ENCODE measurements at places on chromosomes 1 and 21. TPM values are rescaled to one million over a fixed set of nuclear protein-coding genes. Genes with fewer than 3 reads are reported as not detected.

SLC30A2 gene
- total RNA-seq: not detected

COL11A1 gene
- 0.10 TPM for total RNA-seq

TCHH gene
- total RNA-seq: 0.06 TPM

ERRFI1 gene
- 116 TPM for total RNA-seq

TMOD4 gene
- not detected for total RNA-seq

AADACL4 gene
- not detected for total RNA-seq

NTRK1 gene
- not detected for total RNA-seq

MSH4 gene
- not detected for total RNA-seq

GSTM1 gene
- total RNA-seq: not detected

ADAM15 gene
- 52.4 TPM for total RNA-seq

FAM3B gene
- total RNA-seq: not detected

LRRC71 gene
- total RNA-seq: not detected

FCMR gene
- total RNA-seq: 1.6 TPM

GJC2 gene
- 0.37 TPM for total RNA-seq

GBP7 gene
- total RNA-seq: not detected

DEPDC1 gene
- 0.81 TPM for total RNA-seq

VCAM1 gene
- 18.8 TPM for total RNA-seq

FAM78B gene
- total RNA-seq: 0.81 TPM

SLC6A9 gene
- total RNA-seq: 4.4 TPM

FAM110D gene
- total RNA-seq: not detected

GNL2 gene
- total RNA-seq: 27.1 TPM

HSPA6 gene
- not detected for total RNA-seq

FMO3 gene
- 7.6 TPM for total RNA-seq

IL20 gene
- not detected for total RNA-seq

S100A8 gene
- total RNA-seq: not detected

CD84 gene
- not detected for total RNA-seq

TDRD10 gene
- 0.37 TPM for total RNA-seq

ZFP69B gene
- total RNA-seq: 0.44 TPM

SLC45A1 gene
- 10.3 TPM for total RNA-seq
